ENCODE measurements at places on chromosomes 1 and 21.
A peak's percentile ranks its signal among the peaks of the same experiment; 100 is the strongest.

GRCh38 chr1:176073524-176074157 is 133.4 kb downstream of the COP1 start:
- DNase-seq, result peak; percentile 51

DNA sequence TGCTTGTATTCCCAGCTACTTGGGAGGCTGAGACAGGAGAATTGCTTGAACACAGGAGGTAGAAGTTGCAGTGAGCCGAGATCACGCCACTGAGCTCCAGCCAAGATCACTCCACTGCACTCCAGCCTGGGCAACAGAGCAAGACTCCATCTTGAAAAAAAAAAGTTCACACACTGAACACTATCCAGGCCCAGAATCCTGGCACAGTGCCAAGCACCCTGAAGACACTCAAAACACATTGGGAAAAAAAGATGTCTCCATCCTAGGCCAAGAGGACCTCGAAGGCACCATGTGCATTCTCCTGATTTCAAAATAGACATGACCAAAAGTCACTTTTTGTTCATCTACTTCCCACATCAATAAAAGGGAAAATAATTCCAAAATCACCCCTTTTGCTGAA is 38.7 kb downstream of the SLC9A1 start:
- DNase-seq, result no peak

GRCh38 chr1:110361856-110362255 is 22.7 kb downstream of the RBM15 start:
- no peak for DNase-seq

- DNase-seq, result no peak
Measured at GRCh38 chr21:46028573-46029091, 47.1 kb downstream of the COL6A1 start.

GRCh38 chr1:72693376-72693775 is 411.0 kb upstream of the NEGR1 start:
- DNase-seq, result no peak

- DNase-seq, result no peak
Measured at GRCh38 chr1:86318436-86318835, 77.7 kb downstream of the ODF2L start.

GRCh38 chr1:247441606-247442005 is 16.3 kb downstream of the OR2B11 start:
- no peak for DNase-seq

GRCh38 chr1:180929389-180929788 is 16.7 kb downstream of the KIAA1614 start:
- DNase-seq, result no peak

DNA sequence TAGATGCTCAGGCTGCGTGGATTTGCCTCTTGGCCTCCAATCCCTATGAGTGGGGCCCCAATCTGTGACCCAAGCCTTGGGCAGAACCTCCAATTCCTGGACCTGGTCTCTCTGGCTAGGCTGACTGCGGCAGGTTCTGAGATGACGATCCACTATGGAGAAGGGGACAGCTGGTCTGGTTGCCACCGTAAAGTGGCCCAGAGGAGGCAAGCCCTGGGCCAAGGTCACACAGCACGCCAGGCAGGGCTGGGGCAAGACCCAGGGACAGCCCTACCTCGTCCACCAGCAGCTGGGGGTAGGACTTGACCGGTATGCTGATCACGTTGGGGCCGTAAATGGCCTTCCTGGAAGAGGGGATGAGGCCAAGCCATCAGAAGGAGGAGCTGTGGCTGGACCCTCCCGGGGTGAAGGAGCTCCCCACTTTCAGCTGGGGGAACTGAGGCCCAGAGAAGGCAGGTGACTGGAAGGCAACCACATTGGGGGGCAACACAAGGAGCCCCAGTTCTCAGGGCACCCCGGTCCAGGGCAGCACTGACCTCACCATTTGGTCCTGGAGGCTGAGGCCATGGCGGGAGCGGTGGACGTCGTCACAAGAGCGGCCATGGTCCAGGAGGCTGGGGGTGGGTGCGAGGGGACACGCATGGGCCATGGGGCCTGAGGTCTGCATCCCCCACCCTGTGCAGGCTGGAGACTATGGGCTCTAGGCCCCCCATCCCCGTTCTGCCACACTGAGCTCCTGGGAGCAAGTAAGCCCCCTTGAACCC is 9.8 kb downstream of the ATP13A2 start:
- DNase-seq, result no peak

GRCh38 chr1:194477908-194478307 is 1291.5 kb upstream of the B3GALT2 start:
- no peak for DNase-seq

DNA sequence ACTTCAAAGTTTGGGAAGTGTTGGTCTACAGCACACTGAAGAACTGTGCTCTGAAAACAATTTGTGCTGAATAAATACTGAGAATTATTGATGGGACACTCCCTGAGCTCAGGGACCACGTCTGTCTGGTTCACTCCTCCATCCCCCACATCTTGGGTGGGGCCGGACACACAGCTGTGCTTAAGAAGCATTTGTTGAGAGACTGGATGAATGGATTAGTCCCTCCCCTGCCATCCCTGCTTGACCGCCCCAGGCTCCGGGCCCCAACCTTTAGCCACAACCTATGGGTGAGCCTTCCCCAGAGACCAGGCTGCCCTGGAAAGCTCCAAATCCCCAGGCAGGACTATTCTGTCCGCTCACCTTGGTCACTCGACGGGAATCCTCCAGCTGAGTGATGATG is 7.5 kb downstream of the TRIM63 start:
- DNase-seq, result no peak

GRCh38 chr1:178536844-178537371 is 24.0 kb downstream of the TEX35 start:
- no peak for DNase-seq

- no peak for DNase-seq
Measured at GRCh38 chr1:175319912-175320230, 127.3 kb upstream of the KIAA0040 start.

DNA sequence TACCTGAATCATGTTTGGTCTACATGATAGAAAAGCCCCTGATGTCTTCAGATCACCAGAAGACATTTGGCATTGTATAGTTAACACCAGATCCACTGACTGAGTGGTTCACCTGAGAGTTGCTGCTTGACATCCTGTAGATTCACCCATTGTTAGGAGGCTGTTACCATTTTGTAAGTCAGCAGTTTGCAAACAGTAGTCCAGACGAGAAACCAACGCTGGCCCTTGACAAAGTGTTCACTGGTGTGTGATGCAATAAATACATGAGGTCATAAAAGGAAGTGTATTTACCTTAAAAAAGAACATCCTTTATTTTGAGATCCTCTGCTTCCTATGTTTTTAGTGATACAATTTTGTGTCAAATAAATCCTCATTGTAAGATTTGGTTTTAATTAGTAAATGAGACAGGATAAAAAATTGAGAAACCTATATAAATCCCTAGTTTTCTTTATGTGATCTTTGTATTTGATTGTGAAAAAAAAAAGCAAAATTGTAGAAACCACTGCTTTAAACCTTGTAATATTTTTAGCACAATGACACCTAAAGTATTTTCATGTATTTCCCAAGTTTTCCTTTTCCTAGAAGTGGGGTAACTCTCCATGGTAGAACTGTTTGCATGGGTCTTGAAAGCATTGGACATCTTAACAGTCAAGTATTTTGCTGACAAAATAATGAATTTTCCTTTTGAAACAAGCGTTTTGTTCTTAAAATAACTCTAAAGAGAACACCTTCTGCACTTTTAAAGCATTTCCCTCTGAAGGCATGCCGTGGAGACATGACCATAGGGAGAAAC is 204.3 kb downstream of the FGGY start:
- DNase-seq, result no peak

GRCh38 chr1:230368363-230368762 is 57.8 kb downstream of the PGBD5 start:
- no peak for DNase-seq
